ENCODE measurements at places on chromosomes 1 and 21.

- no peak for DNase-seq
Measured at GRCh38 chr1:49323925-49324540, 547.3 kb upstream of the BEND5 start.

DNA sequence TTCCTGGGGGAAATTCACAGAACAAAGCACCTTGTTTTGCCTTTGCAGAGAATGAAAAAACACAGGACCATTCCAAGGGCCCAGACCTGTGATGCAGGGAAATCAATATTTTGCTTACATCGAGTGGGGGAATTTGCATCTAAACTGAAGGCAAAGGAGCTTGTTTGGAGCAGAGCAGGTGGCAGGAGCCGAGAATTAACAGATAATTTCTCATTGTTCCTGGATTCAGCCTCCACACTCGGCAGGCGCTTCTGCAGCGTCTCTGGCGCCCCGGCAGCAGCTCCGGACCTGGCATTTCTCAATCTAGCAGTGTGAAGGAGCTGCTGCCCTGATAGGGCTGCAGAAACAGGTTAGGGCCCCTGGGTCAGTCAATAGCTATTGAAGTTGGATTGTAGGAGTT is 2.0 kb upstream of the SYT6 start:
- no peak for DNase-seq

GRCh38 chr1:26832249-26832960 is 5.9 kb downstream of the ZDHHC18 start:
- no peak for DNase-seq

DNA sequence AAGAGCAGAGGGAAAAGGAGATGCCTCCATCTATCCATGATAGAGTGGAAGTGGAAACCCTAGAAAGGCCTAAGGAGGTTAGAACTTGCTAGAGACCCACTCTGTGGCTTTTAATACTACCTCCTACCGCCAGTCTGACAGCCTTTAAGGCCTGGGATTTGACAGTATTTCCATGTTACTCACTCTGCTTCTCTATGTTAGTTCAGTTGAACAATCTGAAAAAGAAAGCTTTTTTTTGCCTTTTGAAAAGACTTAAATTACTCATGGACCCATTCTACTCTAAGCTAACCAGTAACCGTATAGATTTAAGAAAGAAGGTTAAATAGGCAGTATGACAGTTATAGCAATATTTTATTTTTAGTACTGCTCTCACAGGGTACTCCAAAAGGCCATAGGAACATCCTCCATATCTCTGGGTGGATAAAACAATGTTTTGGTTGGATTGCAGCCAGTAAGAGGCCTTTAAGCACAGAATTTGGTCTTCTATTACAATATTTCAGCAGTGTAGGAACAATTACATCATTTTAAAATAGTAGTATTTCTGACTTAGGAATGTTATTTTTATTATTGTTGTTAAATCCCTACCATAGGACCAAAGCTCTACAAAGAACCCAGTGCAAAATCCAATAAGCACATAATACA is 15.9 kb upstream of the GPR25 start:
- no peak for DNase-seq

DNA sequence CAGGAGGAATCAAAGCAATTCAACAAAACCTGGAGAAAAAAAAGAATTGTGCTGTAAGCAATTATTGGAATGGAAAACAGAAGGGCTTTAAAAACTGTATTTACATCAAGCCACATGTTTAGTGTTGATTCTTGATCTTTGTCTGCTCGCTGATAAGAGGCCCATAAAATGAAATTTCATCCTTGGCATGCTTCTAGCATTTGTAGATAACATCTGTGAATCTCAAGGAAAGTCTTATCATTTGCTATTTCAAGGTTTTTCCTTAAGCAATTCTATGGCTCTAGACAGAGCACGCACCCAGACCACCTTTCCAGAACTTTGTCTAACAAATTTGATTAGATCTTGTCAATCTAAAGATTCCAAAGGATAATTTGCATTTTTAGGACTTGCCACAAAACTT is 181.0 kb upstream of the FGGY start:
- DNase-seq: no peak

- no peak for DNase-seq
Measured at GRCh38 chr1:217313096-217313495, 317.8 kb downstream of the GPATCH2 start.

GRCh38 chr1:11377001-11377583 is 101.9 kb upstream of the DISP3 start:
- no peak for DNase-seq

DNA sequence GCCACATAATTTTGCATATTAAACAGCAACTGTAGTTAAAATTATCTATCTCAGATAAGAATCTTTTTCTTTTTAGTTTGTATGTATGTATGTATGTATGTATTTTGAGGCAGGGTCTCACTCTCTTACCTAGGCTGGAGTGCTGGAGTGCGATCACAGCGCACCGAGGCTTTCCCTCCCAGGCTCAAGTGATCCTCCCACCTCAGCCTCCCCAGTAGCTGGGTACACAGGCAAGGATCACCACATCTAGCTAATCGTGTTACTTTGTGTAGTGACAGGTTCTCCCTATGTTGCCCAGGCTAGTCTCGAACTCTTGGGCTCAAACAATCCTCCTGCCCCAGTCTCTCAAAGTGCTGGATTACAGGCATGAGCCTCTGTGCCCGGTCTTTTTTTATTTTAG is 30.5 kb upstream of the PUM1 start:
- no peak for DNase-seq

DNA sequence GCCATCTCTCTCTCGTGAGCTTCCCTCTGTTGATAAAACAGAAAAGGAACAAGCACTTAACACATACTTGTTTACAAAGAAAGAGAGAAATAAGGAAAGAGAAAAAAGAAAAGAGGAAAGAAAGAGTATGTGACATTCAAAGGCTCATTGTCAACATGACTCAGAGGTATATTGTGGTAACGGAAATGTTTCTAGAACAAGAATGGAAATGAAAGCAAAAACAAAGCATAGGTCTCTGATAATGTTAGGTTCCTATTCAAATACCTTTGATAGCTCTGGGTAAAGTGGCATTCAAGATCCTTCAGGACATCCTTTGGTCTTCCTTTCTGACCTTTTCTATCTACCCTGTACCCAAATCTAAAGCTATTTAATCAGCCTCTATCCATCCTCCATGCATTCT is 67.4 kb upstream of the DMRTA2 start:
- no peak for DNase-seq

- no peak for DNase-seq
Measured at GRCh38 chr1:116513956-116514355, 56.9 kb downstream of the CD58 start.

GRCh38 chr1:111707906-111708305 is 31.3 kb downstream of the INKA2 start:
- no peak for DNase-seq

DNA sequence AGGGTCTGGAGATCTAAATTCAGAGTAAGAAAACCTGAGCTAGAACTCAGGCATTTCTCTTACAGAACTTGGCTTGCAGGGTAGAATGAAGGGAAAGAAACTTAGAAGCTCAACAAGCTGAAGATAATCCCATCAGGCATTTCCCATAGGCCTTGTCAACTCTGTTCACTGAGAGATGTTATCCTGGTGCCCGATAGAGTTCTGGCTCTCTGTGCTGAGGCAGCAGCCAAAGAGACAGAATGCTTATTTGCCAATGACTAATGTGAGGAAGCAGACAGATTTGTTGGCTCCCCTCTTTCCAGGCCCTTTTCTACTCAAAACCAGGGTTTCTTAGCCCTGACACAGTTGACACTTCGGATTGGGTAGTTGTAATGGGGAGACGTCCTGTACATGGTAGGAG is 22.3 kb upstream of the TRIM45 start:
- no peak for DNase-seq

DNA sequence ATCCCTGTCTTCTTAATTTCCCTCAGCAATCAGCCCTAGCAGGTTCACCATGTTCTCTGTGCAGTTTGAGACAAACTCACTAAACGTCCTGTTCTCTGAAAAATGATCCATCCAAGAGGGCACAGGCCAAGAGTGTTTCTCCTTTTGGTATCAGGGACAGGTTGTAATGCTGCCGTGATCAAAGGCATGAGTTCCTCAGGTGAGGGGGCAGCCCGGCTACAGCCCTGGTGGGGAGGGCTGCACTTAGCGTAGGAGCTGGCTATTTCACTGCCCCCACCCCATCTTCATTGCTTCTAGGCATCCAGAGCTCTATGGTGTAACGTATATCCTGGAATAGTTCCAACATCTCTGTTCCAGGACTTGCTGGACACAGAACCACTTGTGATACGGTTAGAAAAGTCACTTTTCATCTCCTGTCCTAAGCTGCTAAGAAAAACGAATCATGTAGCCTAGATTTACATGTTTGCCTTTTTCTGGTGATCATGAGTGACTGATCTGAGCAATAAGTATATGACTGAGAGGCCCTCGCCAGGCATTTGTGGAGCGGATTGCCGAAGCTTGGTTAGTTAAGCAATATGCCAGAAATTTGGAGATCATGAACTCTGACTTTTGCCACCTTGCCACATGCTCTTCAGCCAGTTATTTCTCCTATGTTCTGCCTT is 41.1 kb upstream of the SRP9 start:
- DNase-seq: no peak

GRCh38 chr1:7345516-7345915 is 425.6 kb upstream of the VAMP3 start:
- DNase-seq: no peak
